Colonic mucosa (tissue), 4 donors: ENCODE measurements at places on chromosomes 4 and X.

DNA sequence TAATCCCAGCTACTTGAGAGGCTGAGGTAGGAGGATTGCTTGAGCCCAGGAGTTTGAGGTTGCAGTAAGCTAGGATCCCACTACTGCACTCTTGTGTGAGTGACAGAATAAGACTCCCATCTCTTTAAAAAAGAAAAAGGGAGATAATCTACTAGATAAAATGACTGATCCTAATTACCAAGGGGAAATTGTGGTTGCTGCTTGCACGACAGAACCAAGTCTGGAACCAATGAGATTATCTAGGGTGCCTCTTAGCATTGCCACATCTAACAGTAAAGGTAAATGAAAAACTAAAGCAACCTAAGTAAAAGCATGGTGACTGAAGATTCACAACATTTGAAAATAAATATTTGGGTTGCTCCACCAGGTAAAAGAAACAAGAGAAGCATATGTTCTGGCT lies 185.1 kb downstream of the PDHA2 start:
- no peak for DNase-seq

DNA sequence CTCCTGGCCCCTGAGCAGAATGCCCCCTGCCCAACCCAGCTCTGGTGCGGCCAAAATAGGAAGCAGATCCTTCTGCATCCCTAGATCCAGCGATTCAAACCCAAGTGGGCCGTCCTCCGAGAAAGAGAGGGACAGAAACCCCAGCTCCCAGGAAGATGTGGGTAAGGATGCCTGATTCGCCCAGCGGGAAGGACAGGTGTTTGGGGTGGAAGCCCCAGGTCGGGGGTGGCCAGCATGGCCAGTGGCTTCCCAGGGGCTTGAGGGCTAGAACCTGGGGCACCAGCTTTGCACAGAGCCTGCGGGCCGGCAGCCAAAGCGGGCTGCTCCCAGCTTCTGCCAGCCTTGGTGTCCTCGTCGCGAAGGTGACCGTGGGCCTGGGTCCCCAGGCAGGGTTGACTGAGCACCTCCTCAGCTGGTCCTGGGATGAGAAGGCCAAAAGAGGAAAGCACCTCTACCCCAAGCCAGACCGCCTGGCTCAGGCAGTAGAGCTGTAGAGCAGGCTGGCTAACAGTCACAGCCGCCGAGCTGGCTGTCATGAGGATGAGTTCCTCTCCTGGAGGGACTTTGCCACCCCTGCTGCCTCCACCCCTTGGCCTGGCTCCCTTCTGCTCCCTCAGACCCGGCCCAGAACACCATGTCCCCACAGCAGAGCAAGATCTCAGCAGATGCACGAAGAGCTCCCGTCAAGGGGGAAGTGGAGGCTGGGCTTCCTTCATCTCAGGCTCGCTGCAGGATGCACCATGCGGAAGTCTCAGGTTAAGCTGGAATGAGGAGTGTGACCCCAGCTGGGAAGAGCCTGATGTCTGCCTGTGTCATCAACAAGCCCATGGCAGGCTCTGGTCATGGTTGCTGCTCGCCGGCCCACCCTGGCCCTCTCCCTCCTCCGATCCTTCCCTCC lies 59.9 kb downstream of the CPZ start:
- DNase-seq = no peak

DNA sequence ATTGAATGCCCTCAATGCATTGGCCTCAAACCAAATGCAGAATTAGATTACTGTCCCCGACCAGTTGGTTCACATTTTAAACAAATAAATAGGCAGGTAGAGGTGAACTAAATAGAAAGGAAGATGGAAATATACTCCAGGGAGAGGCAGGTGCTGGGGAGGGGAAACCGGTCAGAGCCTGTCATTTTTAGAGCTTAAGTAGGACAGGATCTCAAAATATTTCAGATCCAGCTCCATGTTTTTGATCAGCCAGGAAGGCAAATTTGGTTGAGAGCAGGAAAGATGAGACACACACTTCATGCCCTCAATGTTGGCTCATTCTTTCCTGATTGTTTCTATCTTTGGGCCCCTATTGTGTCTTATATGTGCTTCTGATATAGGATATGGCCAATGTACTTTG lies 206.7 kb downstream of the SHROOM3 start:
- DNase-seq = no peak

GRCh38 chrX:14528629-14529289 lies 577 bp upstream of the GLRA2 start:
- peak; percentile 87 for DNase-seq

GRCh38 chr4:28677808-28678207 lies 1817.2 kb downstream of the STIM2 start:
- no peak for DNase-seq

GRCh38 chrX:9656277-9656676 lies 109.4 kb downstream of the GPR143 start:
- no peak for DNase-seq

GRCh38 chrX:93120805-93121204 lies 552.6 kb downstream of the NAP1L3 start:
- no peak for DNase-seq

DNA sequence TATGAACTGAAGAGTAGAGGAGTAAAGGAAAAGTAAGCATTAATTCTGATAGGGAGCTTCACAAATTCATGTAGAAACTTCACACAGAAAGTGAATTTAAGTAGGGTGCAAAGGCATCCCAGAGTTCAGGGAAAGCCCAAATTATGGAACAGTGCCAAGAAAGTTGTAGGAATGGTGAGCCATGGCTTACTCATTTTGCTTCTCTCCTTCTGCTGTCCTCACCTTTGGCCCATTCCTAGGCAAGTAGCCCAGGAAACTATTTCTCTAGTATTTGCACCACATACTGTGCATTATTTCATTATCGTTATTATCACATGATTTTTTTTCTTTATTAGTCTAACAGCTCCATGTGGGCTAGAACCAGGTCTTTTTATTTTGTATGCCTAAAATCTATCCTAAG lies 34.9 kb upstream of the IL1RAPL1 start:
- DNase-seq = no peak

GRCh38 chr4:96009427-96010119 lies 169.7 kb downstream of the PDHA2 start:
- no peak for DNase-seq

- DNase-seq = no peak
Observed at GRCh38 chr4:80578001-80578400, 242.5 kb downstream of the CFAP299 start.

DNA sequence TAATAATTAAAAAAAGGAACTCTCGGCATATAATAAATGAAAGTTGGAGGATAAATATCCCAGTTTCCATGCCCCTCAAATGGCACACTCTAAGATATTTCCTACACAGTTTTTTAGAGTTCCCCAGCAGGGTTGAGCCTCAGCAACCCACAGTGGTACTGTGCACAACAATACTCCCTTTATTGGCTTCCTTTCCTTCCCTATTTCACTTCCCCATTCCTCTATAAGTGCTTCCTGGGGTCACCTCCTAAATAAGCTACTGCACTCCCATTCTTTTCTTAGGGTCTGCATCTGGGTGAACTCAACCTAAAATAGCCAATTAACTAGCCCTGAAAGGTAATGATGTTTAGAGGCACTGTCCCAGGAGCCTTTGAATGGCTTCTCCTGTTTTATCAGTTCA lies 76.4 kb upstream of the NHS start:
- DNase-seq = no peak

DNA sequence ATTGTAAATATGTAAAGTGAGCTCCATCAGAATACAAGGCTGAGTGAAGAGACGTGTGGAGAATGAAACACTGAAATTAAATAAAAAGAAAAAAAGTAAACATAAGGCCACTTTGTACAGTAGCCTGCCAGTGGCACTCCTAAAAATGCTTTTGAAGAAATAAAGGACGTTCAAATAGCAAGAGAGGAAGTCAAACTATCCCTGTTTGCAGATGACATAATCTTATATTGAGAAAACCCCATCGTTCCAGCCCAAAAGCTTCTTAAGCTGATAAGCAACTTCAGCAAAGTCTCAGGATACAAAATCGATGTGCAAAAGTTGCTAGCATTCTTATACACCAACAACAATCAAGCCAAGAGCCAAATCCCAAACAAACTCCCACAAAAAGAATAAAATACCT lies 24.2 kb downstream of the RASSF6 start:
- DNase-seq = no peak
